HFFc6 (cell line): ENCODE measurements at places on chromosomes 3 and 15.

DNA sequence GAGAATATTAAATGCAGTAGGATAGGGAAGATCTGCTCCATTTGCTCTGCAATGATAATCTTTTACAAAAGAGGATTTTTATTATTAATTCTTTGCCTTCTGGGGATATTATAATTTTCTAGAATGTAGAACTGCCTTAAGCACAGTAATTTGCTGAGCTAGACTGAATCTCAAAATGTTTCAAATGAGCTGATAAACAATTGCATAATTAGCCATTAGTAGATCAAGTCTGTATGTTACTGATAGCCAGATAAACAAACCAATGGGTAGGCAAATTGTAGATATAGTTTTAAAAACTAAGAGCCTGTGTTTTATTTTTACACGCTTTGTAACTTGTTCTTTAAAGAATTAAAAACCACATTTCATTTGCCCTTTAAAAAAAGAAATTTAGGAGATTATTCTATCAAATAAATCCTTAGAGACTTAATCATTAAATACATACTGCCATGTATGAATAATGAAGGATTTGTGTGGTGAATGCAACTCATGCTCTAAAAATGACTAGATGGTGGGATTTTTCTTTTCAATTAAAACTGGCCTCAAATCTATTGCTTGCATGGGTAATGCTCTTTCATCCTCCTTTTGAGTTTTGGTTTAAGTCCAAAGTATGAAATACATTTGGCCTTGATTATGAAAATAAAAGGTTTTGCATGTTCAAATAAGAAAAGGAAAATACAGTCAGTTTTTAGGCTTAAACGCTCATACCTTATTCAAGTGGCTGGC, 32.6 kb upstream of the NANOGP8 start:
- H3K4me1 ChIP-seq = no peaks in the 10 kb centered on the region
- no peaks in the 10 kb centered on the region for H3K36me3 ChIP-seq
- no peak overlapping the region for H3K4me3 ChIP-seq
- H3K27ac ChIP-seq = no peak overlapping the region
- no peak for DNase-seq

DNA sequence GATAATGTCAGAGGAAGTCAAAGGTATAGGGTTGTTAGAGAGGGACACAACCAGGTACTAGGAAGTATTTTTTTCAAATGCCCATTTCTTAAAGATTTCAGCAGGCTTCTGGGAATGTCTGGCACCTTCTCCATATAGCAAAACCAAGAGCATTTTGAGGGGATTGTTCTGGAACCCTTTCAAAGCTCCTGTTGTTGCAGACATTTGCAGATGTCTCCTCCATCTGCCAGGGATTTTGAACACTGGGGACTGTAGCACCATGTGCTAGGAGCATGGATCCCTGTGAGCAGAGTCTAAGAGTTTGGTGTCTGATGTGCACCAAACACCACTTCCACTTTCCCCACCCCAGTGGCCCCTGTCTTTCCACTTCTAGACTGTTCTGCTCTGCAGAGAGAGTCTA, 206.0 kb upstream of the KBTBD8 start:
- no peaks in the 10 kb centered on the region; the same call in 1 of the 2 replicates for H3K4me1 ChIP-seq
- no peaks in the 10 kb centered on the region for H3K36me3 ChIP-seq
- no peak for DNase-seq
- no peak overlapping the region for H3K27ac ChIP-seq

GRCh38 chr15:48052946-48053345, 67.8 kb upstream of the SLC24A5 start:
- H3K27me3 ChIP-seq = peaks cover 2% of the 10 kb centered on the region
- H3K4me3 ChIP-seq = no peak overlapping the region
- H3K4me1 ChIP-seq = no peaks in the 10 kb centered on the region

DNA sequence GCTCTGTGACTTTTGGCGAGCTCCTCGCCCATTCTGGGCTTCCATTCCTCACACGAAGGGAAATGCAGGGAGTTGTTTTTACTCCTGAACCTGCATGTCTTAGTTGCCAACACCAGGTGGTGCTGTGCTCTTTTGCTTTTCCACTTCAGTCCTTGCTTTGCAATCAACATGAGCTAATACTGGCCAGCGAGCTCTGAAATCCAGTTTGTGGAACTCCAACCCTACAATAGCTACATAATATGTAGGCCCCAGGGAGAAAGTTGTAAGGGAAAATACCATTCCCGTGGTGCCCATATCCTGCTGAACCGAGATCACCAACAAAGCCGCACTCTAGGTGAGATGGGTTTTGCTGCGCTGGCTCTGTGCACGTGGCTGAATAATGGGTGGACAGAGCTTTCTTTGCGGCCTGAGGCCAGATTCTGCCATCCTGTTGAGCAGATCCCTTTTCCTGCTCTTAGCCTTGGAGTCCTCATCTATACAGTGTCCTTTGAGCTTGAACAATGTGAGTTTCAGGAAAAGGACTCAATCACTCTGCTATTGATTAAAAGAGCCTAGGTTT, 25.0 kb downstream of the LSM3 start:
- DNase-seq = peak; percentile 76
- H3K27me3 ChIP-seq = no peaks in the 10 kb centered on the region
- 0 out of 2 replicates have a peak, but pooled peaks cover 6% of the 10 kb centered on the region for H3K36me3 ChIP-seq
- H3K4me3 ChIP-seq = no peak overlapping the region
- H3K4me1 ChIP-seq = peaks cover 75% of the 10 kb centered on the region

DNA sequence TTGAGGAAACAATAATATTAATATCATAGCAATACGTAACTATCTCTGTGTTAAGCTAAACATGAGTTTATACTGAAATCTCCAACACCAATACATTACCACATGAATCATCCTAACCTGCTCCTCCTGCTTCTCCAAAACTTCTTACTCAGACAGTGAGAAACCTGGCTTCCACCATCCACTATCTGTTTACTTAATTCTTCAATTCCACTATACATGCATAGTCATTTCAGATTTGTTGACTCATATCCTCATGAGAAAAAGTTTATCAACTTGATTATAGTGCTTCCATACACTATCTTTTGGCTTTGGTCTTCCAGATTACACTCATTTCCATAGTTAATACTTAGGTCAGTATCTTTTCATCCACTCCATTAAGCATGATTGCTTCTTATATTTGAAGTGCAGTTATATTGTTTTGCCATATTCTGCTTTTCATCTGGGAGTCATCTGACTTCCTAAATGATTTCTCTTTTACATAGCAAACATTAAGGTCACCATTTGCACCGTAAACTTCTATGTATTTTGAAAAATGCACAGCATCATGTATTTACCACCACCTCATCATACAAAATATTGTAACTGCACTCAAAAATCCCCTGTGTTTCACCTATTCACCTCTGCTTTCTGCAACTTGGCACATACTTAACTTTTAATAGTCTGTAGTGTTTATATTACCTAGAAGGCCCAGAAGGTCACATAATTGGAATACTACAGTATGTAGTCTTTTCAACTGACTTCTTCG, 970.6 kb downstream of the DIPK2A start:
- H3K27ac ChIP-seq = no peak overlapping the region
- H3K4me1 ChIP-seq = no peaks in the 10 kb centered on the region
- H3K36me3 ChIP-seq = 0 out of 2 replicates have a peak, but pooled peaks cover 3% of the 10 kb centered on the region
- no peak for DNase-seq
- H3K4me3 ChIP-seq = no peak overlapping the region

DNA sequence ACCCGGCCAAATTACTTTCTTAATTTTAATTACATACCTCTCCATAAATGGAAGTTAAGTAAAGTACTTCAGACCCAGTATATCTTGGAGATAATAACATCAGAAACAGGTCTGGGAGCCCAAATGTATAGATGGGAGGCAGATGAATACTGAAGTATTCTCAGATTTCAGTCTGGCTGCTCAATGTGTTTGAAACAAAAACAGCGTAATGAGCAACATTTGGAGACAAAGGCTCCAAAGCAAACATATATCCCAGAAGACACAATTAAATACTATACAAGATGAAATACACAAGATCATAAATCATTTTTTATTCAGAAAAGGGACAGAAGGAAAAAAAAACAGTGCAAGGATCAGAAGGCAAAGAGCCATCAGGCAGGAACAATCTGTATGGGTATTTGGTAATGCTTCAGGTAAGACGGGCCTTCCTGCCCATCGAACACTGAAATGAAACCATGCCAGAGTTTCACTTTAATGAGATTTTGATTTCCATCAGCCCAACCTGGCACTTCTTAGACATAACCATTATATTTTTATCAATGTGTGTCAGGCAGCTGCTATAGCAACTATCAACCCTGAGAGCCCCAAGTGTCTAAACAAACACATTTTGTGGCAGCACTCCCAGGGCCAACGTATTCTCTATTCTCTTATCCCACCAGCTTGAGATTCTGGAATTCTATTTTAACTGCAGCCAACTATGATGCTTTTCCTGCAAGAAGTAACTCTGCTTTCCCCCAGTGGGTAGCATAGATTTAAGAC, 210.8 kb downstream of the STT3B start:
- peaks cover 11% of the 10 kb centered on the region for H3K4me1 ChIP-seq
- DNase-seq = no peak
- no peak overlapping the region for H3K27ac ChIP-seq

- peaks cover 18% of the 10 kb centered on the region for H3K36me3 ChIP-seq
- peak; percentile 48 for DNase-seq
- no peaks in the 10 kb centered on the region; the same call in 1 of the 2 replicates for H3K27me3 ChIP-seq
- peak overlapping the region; percentile 36 for H3K27ac ChIP-seq
Measured at GRCh38 chr3:99473321-99473751, 165.1 kb upstream of the COL8A1 start.
